ENCODE measurements at places on chromosomes 4 and X. TPM values are rescaled to one million over a fixed set of nuclear protein-coding genes. Genes with fewer than 3 reads are reported as not detected.

The FANCB gene
- total RNA-seq: 15.9 TPM

The RFC1 gene
- total RNA-seq: 88.6 TPM

The CSAG3 gene
- not detected for total RNA-seq

The TLR7 gene
- not detected for total RNA-seq

The HAND2 gene
- 13.7 TPM for total RNA-seq

The PGRMC2 gene
- 38.3 TPM for total RNA-seq

The BGN gene
- total RNA-seq: 34.2 TPM

The HPSE gene
- total RNA-seq: 16.2 TPM

The ART3 gene
- total RNA-seq: not detected

The TRIM60 gene
- not detected for total RNA-seq

The SOX3 gene
- not detected for total RNA-seq

The PCDH7 gene
- 39.3 TPM for total RNA-seq

The TCEAL7 gene
- total RNA-seq: 5.0 TPM

The GPRASP1 gene
- total RNA-seq: 1.9 TPM
